ENCODE measurements at places on chromosomes 16 and 17.

DNA sequence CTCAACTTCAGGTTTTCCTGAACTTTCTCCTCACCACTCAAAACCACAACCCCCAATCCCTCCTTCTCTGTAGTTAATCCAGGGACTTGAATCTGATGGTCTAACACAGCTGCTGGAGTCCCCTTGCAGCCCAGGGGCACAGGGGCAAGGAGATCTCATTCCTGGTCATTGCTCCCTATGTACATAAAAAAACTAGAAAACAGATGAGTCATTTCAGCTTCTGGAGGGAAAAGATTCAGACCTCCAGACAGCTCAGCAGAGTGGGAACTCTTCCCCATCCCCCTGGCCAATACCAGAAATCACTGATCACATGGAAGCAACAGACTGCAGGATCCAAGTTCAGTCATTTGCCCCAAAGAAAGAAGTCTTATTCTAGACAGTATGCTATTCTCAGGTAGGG, 62.1 kb downstream of the DYNLRB2 start:
- DNase-seq, result no peak

- no peak for DNase-seq
These were observed 61.8 kb downstream of the ARSG start for GRCh38 chr17:68353111-68353521.

DNA sequence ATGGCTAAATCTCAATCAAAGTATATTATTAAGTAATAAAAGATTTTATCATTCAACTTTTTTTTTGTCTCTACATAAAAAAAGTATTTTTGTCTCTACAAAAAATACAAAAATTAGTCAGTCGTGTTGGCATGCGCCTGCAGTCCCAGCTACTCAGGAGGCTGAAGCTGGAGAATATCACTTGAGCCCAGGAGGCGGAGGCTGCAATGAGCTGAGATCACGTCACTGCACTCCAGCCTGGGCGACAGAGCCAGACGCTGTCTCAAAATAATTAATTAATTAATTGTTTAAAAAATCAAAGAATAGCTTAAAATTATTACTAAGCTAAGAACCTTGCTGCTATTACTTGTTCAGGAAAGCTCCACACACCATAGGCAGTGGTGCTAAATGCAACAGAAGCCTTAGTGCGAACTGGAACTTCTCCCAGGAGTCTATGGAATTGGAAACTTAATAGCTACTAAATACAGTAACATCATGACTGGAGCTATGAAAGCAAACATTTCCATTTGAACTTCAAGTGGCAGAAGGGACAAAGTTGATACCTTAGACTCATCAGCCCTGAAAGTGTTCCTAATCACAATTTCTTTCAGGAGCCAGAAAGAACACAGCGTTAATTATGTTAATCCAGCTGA, 22.6 kb downstream of the ADCY9 start:
- DNase-seq, result no peak

- no peak for DNase-seq
These were observed 304.7 kb downstream of the XYLT1 start for GRCh38 chr16:17166095-17166494.

DNA sequence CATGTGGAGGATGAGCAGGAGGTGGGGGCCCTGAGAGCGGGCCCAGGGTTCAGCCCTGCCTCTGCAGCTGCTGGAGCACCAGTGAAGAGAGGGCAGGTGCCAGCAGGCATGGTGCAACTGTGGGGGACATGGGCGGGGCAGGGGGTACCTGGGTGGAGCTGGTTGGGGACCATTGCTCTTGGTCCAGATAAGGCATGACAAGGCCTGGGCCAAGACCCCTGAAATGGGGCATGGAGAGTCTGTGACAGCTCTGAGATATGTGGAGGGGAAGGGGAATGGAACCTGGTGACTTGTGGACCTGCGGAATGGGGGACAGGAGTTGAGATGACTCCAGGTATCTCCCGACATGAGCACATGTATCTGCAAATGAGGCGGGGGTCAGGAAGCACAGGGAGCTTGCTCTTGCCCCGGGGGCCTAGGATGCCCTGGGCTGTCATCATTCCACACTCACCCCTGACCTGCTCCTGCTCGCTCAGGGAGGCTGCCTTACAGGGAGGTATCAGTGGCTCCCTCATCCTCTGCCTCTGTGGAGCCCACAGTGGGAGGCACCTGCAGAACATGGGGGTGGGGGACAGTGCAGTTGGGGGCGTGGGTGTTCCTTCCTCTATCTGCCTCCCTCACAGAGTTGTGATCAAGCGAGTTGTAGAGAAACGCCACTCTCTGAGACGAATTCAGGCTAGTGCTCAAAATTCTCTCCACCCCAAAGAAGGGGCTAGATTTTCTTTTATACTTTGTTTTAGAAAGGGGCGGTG, 40.2 kb downstream of the TMEM235 start:
- DNase-seq, result no peak

DNA sequence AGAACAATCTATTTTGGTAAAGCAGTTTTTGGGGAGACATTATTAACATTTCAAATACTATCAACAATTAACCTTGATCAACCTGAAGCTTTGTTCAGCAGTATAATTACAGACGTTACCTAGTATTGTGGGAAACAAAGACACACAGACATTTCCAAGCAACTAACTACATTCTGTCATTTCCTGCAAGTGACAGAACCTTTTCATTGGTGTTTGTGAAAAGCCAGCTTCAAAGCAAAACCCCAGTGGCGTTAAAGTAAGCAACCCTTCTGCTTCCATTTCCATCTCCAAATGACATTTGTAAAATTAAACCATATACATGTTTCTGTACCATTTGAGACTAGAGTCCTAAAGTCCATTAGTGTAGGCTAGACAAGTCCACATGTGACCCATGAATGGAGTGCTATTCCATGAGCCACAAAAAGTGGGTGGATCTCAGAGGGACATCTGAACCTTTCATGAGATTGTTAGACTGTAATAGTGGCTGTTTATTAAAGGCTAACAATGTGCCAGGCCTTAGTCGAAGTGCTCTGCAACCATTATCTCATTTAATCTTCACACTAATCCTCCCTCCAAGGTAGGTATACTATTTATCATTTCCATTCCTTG, 101.2 kb downstream of the SSH2 start:
- DNase-seq, result no peak

DNA sequence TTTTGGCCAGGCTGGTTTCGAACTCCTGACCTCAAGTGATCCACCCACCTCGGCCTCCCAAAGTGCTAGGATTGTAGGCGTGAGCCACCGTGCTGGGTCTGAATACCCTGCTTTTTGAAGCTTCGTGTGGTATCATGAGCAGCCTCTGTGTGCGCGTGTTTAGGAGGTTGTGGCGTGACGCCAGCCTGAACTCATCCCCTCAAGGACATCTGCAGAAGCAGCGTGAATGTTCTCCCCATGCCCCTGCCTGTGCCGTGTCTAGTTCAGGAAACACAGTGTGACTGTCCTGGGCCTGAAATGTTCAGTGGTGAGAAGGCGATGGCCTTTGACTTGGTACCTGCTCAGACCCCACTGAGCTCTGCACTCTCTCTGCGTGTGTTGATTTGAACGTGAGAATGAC, 35.6 kb downstream of the RNF213 start:
- DNase-seq, result no peak

- no peak for DNase-seq
These were observed 9.1 kb downstream of the RMI2 start for GRCh38 chr16:11354407-11354732.

- DNase-seq, result no peak
These were observed 987 bp upstream of the HASPIN start for GRCh38 chr17:3722716-3723115.

DNA sequence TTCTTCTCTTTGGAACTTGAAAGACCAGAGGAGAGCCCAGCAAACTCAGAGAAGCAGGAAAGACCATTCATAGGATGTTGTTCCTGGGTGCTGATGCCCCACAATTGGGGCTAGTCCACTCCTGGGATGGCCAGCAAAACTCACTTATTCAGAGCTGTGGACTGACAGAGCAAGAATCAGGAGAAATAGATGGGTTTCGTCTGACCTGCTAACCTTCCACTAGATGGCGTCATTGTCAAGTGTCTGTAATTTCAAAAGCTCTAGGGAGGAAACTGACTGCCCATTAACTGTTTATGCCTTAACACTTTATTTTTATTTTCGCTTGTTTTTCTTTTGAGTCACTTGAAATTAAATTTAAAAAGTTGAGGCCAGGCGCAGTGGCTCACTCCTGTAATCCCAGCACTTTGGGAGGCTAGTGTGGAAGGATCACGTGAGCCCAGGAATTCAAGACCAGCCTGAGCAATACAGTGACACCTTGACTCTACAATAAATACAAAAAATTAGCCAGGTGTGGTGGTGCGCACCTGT, 28.7 kb upstream of the MILR1 start:
- DNase-seq, result no peak

GRCh38 chr17:917391-917811, 62.2 kb downstream of the NXN start:
- no peak for DNase-seq

DNA sequence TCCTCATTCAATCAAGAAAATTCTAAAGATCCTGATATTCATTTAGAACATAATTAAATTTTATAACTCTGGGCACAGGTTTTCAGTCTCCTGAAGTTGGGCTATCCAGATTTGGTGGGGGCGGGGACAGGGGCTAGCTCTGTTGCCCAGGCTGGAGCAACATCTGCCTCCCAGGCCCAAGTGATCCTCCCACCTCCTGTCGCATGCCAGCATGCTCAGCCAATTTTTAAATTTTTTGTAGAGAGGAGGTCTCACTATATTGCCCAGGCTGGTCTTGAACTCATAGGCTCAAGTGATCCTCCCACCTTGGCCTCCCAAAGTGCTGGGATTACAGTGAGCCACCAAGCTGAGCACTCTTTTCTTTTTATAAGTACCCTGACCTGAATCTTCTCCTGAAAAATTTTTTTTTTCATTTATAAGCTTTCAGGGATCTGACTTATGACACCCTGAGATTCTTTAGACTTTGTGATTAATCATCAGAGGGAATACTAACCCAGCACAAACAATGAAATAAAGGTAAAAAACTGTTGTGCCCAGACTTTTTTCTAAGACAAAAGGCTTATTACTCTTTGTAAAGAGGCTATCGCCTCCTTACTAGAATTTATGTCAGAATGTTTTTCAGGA, 62.6 kb downstream of the TUBD1 start:
- DNase-seq, result no peak

DNA sequence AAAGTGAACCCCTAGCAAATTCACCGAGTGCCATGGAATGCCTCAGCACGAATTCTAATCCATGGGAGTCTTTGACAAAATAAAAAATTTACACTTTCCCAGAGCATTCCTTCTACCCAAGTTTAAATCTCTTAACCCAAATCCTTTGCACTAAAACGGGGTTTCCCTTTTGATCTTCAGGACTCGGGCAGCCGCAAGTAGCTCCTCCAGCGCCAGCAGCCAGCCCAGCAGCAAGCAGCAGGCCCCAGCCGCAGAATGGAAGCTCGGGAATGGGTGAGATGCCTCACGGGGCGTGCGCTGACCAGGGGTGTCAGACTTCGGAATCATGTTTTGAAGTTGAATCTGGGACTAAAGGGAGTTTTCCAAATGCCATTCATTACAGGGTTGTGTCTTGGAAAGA, 42.4 kb downstream of the RPA1 start:
- DNase-seq, result no peak

GRCh38 chr16:29000019-29000418, 15.2 kb downstream of the LAT start:
- DNase-seq, result no peak

DNA sequence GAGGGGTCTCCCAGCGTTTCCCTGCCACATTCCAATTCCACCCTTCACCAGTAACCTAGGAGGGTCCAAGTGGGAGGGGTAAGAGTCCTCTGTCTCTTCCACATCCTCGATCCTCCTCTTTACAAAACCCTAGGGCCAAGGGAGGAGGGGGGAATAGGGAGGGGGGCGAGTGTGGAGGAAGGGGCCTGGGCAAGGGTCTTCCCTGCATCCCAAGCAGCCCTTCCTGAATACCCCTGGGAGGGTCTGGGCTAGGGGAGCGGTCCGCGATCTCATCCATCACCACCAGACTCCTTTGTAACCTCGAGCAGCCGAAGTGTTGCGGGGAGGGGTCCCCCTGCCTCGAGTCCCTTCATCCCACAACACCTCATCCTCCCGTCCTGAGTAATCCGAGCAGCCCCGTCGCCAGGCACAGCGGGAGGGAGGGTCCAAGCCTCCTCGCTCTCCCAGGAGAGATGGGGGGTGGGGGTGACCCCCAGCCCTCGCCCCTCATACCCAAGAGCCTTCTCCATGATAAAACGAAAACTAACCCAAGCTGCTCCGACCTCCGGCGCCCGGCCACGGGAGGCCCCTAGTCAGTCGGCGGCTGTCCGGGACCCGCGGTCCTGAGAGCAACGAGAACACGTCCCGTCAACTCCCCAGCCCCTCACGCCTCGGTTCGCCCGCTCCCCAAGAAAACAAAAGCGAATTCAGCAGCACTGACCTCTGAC, 502 bp downstream of the SMPD3 start:
- DNase-seq, result no peak

DNA sequence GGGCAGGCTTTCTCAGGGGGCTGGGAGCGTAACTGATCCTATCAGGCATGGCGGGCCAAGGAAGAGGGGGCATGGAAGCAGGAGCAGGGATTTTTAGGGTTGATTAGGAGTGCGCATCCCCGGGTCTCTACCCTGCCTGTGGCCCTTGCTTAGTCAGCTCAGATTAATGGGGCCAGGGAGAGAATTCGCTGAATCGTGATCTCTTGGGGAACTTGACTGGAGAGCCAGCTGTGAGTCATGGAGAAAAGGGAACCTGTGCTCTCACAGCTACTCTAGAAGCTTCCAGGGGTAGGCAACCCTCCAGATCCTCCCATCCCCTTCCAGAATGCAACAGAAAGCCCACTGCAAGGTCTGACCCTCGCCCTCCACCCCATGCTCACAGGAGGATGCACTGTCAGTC, 3.6 kb downstream of the FOXN1 start:
- no peak for DNase-seq

- DNase-seq, result no peak
These were observed 22.5 kb upstream of the CHMP6 start for GRCh38 chr17:80969030-80969673.

GRCh38 chr16:89953671-89954406, 5.3 kb downstream of the DEF8 start:
- DNase-seq, result no peak

DNA sequence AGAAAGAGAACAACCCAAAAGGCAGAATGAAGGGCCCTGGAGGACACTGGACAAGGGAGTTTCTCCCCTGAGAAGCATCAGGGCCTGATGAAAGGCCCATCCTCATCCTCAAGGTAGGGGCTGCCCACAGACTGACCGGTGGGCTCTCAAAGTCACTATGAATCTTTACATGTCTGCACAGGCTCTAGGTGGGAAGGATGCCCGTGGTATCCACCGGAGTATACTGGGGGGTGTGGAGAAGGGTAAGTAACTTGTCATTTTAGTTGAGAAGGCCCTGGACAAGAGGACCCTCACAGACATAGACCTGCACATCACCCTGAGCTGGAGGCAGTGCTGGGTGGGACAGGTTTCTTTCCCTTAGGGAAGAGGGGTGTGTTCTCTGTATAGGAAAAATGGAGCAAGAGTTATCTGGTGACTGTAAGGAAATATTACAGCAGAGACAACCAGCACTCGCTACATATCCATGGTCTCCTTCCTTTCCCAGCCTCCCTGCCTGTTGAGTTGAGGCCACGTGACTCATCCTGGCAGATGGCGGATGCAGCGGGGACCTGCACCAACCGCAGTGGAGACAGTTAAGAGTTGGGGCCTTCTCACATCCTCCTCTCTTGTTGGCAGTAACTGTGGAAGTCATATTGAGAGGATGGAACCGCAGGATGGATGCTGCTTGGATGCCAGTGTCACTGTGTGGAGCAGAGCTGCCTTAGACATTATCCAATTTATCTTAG, 45.6 kb upstream of the KCNJ12 start:
- DNase-seq, result no peak

GRCh38 chr17:44233582-44233981, 14.1 kb upstream of the UBTF start:
- DNase-seq, result no peak

Measured in stimulated activated CD8-positive, alpha-beta memory T cell treated with anti-CD3 and anti-CD28 coated beads, Interleukin-12 subunit alpha, Interleukin-12 subunit beta, amount 100 ng/mL, for 1 hour (primary cell).